ENCODE measurements at places on chromosomes 7 and 10.
A peak's percentile ranks its signal among the peaks of the same experiment; 100 is the strongest.

DNA sequence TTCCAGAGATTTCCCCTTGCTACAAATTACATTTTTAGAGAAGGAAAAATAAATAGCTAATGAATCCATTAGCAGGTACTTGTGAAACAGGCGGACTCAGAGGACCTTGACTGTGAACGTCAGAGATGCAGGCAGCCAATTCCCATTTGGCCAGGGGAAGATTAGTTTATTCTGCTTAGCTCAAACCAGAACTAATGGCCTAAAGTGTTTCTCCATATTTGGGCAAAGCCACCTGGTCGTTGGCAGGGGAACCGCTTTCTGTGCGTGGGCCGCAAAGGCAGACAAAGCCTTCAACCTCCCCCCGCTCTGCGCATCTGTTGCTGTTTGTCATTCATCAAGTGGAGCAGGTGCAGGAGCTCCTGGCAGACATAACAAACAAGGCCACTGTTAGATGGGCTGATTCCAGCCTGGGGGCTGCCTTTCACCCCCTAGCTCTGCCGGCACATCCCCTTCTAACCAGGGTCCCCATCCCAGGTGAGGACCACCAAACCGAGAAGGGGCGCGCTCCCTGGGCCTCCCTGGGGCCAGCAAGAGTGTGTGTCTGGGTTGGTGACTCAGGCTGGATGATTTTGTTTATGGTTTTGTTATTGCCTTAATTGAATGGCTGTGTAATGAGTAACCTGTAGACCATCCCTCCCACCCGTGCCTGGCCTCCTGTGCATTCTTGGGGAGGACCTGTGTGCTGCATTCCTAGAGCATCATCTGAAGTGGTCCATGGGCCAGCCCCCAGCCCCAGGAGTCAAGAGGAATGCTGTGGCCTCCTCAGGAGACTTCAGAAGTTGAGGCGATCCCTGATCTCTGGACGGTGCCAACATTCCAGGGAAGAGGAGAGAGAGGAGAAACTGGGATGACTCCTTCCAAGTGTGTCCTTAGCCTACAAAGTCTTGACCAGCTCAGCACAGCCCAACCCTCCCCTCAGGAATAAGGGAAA, 14.5 kb upstream of the CPA1 start:
- no peak for DNase-seq

DNA sequence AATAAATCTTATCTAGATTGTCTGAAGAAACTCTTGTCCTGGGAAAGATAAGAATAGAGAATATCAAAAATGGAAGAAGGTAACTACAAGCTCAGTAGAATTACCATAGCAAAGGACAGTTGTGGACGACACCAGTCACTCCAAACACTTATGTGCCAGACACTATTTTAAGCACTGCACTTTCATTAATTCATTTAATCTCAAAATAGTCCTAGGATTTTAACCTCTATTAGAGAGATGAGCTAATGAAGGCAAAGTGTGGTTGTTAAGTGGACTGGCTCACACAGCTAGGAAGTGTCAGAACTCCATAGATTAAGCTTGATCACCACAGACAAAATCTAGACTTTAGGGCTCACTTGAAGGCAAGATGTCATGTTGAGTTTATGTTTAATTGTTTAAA, 168.9 kb downstream of the CDC14C start:
- DNase-seq: no peak

DNA sequence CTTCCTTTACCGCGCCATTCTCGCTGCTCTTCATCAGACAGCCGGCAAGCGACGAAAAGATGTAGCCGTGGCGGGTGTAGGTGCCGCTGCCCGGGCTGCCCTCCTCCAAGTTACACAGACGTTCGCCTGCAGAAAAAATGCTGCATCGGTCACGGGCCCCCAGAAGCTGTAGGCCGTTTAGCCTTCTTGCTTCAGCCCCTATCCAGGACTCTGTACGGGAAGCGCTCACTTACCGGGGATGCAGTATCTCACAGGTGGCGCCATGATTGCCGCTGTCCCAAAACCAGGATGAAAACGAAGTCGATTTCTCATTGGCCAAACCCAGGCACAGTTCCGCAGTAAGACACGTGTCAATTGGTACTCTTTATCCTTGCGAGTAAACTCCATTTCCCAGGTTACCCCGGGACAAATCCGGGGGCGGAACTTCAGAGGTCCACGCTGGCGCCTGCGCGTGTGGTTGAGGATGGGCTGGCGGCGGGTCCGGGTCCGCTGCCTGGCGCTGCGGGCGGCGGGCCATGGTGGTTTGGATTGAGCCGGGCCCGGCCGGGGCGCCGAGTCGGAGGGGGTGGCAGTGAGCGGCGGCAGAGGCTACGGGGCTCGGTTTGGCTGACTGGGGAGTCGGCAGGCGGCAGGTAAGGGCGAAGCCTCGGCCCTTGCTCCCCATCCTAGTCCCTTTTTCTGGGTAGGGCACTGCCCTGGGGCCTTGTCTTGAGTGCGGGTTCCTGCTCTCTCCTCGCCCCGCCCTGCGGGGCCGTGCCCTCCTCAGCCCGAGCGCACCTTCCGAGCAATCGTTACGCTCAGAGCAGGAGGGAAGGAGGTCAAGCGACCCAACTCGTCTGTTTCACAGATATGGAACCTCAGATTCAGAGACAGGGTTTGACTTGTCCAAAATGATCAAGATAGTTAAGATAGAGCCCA, at the start of the genes EXOSC1 and ZDHHC16:
TSS of gene EXOSC1 (minus strand) at position 285 of the 918 bp plus-strand sequence. CDS start at position 264, 21 bp downstream.
TSS of gene ZDHHC16 (plus strand) at position 454 of the 918 bp plus-strand sequence. CDS start 5,501 bp downstream, outside the sequence.
- peak; percentile 99 for DNase-seq

- no peak for DNase-seq
These were observed 6.3 kb downstream of the MYOF start for GRCh38 chr10:93475871-93476270.

DNA sequence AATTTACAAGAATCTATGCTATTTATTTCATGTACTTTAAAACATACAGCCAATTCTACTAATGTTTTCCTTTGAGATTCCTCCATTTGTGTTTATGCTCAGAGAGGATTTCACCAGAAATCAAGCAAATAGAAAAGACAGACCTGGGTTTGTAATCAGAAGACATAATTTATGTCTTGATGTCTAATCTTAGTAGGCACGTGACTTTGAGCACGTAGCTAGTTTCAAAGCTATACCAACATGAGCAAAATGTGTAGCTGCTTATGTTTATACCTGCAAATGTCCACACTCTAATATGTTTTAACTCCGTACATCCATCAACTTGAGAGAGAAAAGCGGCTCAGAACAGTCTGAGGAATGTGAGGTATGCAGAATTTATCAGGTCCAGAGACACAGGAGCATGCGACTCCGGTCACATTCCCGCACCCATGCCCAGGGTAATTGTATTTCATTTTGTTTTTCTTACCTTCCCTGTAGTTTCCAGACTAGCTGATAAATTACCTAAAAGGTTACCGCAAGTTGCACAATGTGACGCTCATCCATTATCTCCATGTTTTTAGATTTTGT, 40.0 kb downstream of the SVOPL start:
- no peak for DNase-seq

- no peak for DNase-seq
These were observed 4.4 kb downstream of the PTPRE start for GRCh38 chr10:127911218-127911866.

DNA sequence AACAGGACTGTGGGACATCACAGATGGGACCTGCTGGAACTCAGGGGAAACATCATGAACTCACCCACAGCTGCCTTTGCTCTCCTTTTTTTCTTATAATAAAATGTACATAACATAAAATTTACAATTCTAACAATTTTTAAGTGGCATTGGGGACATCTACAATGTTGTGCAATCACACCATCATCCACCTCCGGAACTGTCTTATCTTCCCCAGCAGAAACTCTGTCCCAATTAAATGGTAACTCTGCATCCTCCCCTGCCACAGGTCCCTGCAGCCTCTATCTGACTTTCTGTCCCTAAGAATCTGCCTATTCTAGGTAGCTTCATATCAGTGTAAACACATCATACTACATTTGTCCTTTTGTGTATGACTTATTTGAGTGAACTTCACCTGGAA, 19.4 kb upstream of the TMEM72 start:
- no peak for DNase-seq

- DNase-seq: peak; percentile 96
These were observed 249.8 kb downstream of the TRIL start for GRCh38 chr7:28708033-28708951.

GRCh38 chr7:39617005-39617404, 6.4 kb upstream of the RALA start:
- DNase-seq: no peak

- no peak for DNase-seq
These were observed 466.7 kb downstream of the TYW1 start for GRCh38 chr7:67463316-67463715.

GRCh38 chr10:52615331-52615730, 157.3 kb downstream of the MBL2 start:
- no peak for DNase-seq

- peak; percentile 72 for DNase-seq
These were observed 7.9 kb downstream of the HSPB1 start for GRCh38 chr7:76310102-76310957.

DNA sequence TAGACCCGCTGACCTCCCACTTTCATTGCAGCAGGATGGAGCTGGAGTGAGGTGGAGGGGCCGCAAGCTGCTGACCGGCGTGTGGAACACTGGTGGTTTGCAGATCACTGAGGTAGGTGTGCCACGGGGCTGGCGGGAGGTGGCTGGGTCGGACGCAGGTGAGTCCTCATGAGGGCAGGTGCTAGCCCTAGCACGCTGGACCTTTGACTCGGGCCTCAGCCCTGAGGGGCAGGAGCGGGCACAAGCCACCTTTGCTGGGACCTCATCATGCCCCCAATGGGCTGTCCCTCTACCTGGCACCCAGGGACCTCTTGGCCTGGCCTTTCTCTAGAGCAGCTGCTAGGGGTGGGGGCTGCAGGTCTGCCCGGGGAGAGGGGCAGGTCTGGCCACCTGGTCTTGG, 93.3 kb downstream of the ZMIZ1 start:
- no peak for DNase-seq

- no peak for DNase-seq
These were observed 58.7 kb upstream of the PRPS1L1 start for GRCh38 chr7:18086165-18087025.

DNA sequence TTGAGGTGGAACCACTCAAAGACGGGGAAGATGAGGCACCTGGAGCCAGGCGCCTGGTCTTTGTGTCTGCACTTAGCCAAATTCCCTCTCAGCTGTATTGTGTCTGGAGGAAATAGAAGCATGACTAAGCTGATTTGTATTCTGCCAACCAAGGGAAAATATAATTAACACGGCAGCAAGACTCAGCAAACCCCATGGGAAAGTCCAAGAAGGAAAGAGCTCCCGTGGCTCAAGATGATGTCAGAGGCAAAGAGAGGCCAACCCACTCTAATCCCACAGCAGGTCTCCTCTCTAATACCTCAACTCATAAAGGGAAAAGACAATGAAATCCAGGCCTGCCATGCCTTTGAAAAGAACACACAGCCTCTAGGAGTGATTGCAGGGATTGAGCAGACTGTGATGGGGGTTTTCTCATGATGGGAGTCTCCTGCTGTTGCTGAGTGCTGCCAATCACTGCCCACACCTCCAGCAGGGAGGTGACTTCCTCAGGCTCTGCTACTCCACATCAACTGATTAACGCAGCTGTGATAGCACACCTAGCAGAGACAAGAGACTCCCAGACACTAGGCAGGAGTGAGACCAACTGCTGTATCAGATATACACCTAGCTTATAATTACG, 255.5 kb upstream of the C7orf33 start:
- peak; percentile 43 for DNase-seq

- no peak for DNase-seq
These were observed 115.7 kb downstream of the TPK1 start for GRCh38 chr7:144720149-144720548.

DNA sequence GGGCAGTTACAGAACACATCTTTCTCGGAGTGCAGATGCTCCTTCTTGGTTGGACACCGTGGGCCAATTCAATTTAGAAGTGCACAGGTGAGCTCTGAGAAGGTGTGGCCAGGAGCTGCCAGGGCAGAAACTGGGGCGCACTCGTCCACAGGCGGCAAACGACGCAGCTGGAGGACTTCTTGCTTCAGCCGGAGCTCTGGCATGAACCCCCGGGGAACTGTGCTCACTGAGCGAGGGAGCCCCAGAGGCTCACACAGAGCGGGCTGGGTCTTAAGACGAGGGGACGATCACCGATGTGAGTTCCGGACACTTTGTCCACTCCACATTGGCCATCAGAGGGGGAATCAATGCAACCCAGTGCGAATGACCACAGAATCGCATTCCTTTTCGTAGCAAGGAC, 140.4 kb downstream of the ZMYND11 start:
- DNase-seq: no peak

DNA sequence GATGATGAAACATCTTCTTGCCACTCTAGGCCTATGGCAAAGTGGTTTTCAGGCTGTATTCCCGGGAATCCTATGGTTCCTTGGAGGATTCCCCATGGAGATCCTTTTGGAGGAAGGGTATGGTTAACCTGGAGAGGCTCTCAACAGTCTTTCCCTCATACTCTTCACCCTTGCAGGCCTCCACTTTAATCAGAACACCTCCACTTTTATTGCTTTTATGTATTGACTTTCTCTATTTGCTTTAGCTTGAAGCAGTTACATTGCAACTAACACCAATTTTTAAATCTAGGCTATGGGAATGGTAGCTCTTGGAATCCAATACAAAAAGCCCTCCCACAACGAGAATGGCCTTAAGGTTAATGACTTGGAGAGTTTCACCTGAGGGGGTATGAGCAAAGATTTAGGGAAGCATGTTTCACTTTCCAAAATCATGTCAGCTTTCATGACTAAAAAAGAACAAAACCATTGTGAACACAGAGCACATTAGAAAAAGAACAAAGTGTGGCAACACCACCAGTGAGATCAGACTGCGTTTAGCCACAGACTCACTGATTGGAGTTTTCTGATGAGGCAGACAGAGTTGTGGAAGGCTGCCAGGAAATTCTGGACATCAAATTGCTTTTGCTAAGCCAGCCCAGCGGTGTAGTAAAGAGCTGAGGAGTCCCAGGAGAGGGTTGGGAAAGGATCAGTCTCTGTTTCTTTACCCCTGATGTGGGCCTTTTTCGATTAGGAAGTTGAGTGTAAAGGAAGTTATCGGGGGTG, 130.4 kb upstream of the BMPER start:
- DNase-seq: peak; percentile 26

DNA sequence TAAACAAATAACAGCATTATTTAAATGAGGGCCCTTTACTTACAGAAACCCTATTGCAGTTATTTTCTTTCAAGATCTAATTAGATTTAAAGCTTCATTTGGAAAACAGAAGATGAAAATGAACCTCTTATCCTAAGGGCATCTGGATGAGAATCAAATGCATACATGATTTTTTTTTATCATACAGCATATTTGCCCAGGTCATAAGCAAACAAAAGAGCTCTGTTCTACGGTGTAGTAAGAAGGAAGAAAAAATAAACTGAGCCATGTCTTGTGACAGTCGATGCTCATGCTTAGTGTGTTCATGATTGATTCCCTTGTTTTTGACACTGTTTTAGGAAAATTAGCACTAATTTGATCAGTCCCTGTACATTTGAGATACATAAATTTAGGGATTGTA, 202.6 kb upstream of the RNF32 start:
- DNase-seq: no peak

DNA sequence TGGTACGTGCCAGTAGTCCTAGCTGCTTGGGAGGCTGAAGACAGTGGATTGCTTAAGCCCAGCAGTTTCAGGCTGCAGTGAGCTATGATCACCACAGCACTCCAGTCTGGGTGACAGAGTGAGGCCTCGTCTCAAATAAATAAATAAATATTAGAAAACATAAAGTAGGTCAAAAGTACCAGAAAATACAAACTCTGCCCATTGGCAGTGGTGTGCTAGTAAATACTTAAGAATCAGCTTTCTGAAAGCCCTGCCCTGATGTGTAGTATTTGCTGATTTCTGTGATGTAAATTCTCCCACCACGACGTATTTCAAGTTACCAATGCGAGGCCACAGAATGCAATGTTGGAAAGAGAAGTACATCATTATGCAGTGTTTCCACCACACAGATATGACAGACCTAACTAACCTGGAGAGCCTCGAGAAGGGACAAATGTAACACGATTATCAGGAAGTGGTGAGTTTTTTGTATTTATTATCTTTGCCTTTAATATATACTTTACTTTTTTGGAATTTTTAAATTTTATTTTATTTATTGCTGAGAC, 11.8 kb upstream of the MAP3K8 start:
- DNase-seq: no peak
